ENCODE measurements at places on chromosomes 13 and 19. TPM values are rescaled to one million over a fixed set of nuclear protein-coding genes. Genes with fewer than 3 reads are reported as not detected.

DIRAS1 gene
- total RNA-seq, result 0.32 TPM

ZNF93 gene
- total RNA-seq, result 11.2 TPM

PRR22 gene
- under 0.01 TPM for total RNA-seq

SLC7A9 gene
- not detected for total RNA-seq

GRCh38 chr13:27487776-27488175 is 37.4 kb upstream of the MTIF3 start:
- peak; percentile 3 for DNase-seq

DNA sequence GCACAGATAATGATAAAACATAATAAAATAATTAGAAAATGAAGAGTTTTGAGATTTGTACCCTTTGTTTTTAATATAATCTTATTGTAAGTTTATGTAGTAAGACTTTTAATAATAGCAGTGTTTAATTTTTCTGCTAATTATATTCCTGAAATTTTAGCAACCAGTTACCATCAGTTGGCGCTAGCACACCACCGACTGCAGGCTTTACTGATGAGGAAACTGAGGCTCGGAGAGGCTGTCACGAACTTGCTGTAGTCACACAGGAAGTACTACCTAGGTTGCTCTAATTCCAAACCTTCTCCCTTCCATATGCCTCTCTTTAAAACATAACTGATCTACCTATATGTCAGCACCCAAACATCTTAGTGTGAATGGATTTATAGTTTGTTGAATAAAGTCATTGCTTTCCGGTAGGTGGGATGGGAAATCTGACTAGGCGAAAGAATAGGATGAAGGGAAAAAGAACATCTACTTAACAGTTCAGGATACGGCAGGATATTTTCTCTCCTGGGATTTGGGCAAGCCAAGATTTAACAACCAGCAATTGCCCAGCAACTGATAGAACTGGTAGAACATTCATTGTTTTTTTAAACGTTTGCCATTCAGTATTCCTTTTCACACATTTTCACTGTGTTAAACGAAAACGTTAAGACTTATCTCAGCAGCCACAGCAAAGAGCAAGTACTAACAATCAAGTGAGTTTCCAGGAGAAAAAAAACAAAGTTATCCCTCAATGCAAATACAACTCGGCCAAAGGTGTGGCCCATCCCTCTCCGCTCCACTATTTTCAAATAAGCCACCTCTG is 822 bp upstream of the RFXAP start:
- DNase-seq, result no peak

- peak; percentile 1 for DNase-seq
Observed at GRCh38 chr13:79090552-79091124, 315.4 kb downstream of the RBM26 start.

- no peak for DNase-seq
Observed at GRCh38 chr13:51966186-51966585, 45.1 kb downstream of the ATP7B start.

DNA sequence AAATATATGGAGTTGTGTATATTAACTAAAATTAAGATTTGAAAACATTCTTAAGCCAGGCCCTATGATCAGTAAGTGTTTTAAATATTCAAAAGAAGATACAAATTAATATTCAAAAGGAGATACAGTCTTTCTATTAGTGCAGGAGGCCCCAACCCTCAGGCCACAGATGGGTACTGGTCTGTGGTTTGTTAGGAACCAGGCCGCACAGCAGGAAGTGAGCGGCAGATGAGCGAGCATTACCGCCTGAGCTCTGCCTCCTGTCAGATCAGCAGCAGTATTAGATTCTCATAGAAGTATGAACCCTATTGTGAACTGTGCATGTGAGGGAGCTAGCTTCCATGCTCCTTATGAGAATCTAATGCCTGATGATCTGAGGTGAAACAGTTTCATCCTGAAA is 232.9 kb downstream of the FOXO1 start:
- DNase-seq, result no peak

DNA sequence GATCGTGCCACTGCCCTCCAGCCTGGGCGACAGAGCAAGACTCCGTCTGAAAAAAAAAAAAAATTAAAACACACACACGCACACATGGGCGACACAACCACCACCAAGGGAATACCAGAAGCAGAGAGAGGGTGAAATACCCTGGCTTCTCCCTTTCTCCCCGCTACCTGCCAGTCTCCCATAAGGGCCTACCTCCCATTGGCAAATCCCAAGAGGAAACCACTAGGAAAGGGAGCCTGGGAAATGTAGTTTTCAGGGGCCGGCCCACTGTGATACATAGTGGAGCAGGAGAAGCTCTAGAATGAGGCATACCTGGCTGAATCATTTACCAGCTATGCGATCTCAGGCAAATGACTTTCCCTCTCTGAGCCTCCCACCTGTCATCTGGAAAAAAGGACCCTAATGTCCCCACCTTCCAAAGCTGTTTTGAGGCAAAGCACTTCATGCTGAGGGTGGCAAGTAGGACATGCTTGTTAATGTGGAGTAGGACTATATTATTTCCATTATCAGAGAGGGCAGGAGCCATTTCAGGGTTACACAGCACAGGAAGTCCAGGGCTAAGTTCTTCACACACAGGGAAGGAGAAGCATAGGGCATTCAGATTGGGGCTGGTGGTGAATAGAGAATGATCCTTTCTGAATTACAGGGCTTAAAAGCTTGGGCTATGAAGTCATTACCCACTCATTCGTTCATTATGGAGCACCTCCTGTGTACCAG is 14.3 kb upstream of the HNRNPUL1 start:
- DNase-seq, result no peak

GRCh38 chr13:95181586-95181985 is 119.7 kb downstream of the ABCC4 start:
- DNase-seq, result no peak

GRCh38 chr13:81211713-81212112 is 870.8 kb upstream of the SPRY2 start:
- DNase-seq, result no peak

DNA sequence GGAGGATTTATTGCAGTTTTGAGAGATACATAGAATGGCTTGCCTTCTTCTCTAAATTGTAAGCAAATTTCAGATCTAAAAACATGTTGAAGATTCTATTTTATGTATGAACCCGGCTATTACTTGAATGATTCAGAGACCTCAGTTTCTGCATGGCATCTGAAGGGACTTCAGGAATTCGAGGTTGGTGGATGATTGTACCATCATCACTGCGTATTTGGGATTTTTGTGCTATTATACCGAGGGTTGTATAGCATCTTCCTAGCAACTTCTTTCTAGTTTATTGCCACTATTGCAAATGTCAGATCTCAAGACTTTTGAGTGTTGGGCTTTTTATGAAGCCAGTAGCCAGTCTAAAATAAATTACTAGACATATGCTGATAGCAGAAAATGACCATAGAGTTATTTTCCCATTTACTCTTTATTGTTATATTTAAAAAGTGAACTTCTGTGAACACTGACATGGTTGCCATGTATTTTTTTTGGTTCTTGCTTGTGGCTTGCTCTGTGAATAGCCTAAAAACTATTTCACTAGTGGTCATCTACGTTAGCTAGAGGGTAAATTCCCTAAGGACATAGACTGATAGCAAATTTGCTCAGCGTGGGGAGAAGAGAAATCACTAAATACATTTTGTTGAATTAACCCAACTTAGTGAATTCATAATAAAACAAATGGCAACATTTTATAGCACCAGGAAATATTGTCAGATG is 70.6 kb upstream of the KLF12 start:
- no peak for DNase-seq
